ENCODE measurements at places on chromosomes 13 and 19.

GRCh38 chr13:50125304-50125553, 110.0 kb downstream of the KCNRG start:
- DNase-seq = no peak

DNA sequence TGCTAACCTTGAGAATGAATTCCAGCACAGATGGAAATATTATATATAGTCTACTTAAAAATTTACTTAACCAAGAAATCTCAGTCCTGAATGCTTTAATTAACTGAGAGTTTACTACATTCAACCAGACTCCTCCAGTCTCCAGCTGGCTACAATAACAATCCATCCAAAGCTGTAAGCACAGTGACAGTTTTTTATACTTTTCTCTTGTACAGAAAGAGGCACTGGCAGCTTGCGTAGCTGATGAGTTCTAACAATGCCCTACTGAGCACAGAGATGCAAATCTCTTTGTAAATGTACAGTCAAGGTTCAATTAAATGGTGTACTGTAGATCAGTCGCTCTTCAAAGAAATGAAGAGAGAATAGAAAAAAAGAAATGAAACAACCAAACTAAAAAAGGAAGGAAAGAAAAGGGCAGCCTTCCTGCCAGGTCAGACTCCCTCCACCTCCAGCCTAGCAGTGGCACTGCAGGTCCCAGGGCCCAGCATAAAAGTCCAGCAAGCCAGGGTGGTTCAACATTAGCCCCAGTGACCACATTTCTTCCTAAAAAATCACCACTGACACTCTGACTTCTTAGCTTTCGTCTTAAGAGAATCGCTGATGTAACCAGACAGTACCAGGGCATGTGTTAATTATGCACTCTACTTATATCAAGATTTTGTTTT, 88.4 kb downstream of the SACS start:
- DNase-seq = no peak

DNA sequence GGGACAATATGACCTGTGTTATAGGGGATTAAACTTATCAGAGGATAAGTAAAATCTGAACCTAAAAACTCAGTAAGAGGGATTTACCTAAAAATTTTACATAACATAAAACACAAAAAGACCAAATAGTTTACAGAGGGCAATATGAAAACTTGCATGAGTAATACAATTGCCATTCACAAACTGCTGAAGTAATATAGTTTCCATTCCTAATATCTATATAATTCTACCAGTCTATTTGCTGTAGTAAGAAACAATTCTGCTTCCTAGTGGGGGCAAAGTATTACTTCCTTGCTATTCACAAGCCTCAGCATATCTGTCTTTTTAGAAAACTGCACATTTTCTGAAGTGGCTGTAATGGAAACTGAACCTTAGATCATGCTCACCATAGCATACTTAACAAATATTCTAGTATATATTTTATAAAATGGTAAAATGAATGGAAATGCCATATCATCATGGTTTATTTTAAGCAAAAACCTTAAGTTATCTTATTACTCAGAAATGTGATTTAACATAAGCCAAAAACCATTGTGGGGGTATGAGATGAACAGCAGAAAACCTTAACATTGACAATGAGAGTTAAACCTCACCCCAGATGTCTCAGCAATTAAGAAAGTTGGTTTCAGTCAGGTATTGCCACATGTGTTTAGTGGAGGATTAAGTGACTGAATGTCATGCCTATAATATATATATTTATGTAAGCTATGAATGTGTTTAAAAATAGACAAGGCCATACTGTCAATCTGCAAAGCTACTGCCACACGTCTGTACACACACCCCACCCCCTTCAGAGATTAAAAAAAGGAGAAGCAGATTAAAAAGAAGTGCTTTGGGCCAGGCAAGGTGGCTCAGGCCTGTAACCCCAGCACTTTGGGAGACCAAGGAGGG, 136.8 kb downstream of the MIPEP start:
- no peak for DNase-seq

- no peak for DNase-seq
These were observed 7.9 kb downstream of the TUBA3C start for GRCh38 chr13:19173752-19174151.

- peak; percentile 12 for DNase-seq
These were observed 368.4 kb downstream of the KLF12 start for GRCh38 chr13:73765651-73766384.

DNA sequence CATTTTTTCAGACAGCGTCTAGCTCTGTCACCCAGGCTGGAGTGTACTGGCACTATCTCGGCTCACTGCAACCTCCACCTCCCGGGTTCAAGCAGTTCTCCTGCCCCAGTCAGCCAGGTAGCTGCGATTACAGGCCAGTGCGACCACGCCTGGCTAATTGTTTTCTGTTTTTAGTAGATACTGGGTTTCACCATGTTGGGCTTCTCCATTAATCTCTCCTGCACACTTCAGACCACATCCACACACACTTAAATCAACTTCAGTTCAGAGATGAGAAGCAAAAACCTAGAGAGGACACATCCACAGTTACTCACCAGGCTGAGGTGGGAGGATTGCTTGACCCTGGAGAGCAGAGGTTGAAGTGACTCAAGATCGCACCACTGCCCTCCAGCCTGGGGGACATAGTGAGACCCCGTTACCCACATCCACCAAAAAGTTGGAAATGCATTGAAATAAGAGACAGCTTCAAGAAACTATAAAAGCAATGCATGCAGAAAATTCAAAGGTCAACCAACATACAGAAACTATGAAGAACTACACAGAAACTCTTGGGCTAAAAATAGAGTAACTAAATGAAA, 42.3 kb downstream of the ZNF611 start:
- DNase-seq = no peak

DNA sequence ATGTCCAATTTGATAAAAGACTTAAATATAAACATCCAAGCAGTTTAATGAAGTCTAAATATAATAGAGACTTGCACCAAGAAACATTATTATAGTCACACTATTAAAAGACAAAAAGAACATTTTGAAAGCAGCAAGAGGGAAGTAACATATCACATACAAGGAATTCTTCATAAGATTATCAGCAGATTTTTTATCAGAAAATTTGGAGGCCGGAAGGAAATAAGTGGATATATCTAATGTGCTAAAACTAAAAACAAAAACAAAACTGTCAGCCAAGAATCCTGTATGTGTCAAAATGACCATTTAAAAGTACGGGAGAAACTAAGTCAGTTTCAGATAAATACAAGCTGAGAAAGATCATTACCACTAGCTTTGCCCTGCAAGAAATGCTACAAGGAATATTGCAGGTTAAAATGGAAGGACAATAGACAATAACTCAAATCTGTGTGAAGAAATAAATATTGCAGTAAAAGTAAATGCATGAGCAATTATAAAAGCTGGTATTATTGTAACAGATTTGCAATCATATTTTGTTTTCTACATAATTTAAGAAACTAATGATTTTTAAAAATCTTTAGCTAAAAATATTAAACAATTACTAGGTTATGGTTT, 1665.9 kb upstream of the PCDH20 start:
- no peak for DNase-seq

DNA sequence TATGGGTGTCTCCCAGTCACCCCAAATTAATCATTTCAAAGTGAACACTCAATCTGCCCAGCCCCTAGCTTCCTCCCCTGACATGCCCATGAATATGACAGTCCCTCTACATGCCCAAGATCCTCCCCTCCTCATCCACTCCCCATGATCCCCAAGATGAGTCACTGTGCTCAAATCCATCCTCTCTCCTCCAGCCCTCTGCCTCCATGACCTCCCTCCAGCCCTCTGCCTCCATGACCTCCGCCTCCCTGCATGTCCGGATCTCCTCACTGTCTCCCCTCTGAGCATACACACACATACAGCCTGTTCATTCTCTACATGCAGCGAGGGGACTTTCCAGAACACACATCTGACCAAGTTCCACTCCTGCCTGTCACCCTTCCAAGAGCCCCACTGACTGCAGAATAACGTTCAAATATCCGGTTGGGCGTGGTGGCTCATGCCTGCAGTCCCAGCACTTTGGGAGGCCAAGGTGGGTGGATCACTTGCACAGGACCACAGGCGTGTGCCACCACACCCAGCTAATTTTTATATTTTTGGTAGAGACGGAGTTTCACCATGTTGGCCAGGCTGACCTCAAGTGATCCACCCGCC, 18.4 kb upstream of the FEM1A start:
- no peak for DNase-seq

DNA sequence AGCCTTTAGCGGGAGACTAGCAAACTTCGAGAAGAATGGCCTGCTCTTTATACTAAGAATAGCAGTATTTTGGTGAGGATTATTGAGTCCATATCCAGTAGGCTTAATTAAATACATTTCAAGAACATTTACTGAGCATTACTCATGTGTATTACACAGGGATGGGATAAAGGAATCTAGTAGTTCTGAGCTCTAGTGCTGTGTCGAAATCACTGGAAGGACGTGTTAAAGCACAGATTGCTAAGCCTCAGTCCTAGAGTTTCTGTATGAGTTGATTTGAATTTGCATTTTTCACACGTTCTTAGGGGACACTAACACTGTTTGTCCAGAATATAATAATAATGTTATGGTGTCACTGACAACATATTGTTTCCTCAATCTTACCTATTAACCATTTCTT, 9.0 kb downstream of the ZNF302 start:
- no peak for DNase-seq

DNA sequence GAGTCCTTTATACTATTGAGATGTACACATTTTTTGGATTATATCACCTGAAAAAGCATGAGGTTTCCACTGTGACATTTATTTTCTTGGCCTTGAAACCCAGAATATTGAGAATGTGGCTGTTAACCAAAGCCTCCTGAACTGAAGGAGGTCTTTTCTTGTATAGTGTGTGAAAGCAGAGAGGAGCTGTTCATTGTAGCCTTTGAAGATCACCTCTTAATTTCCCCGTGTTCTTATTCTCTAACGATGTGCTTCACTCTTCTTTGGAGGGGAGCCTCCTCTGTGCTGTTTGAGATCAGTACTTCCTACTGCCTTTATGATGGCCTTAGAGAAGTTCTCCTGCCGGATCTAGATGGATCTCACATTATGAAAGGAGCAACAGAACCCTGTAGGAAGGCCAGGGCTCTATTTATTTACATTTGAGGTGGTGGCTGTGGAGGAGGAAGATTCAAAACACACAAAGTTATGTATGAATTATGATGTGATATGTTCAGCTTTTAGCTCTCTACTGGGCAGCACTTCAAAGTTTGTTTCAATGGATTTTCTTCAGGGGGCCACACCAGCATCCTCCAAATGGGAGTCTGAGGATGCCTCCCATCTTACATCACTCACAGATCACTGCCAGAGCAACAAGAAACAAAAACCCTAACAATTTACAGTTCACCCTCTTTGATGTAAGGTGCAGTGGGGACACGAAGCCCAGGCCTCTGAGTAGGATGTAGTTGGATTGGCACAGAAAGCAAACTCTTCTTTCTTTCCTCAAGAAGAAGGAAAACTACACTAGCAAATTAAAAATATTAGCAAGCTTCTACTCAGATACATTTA, 322.3 kb downstream of the DLEU7 start:
- DNase-seq = no peak

- no peak for DNase-seq
These were observed 3.7 kb downstream of the ZNF85 start for GRCh38 chr19:20926796-20927195.

DNA sequence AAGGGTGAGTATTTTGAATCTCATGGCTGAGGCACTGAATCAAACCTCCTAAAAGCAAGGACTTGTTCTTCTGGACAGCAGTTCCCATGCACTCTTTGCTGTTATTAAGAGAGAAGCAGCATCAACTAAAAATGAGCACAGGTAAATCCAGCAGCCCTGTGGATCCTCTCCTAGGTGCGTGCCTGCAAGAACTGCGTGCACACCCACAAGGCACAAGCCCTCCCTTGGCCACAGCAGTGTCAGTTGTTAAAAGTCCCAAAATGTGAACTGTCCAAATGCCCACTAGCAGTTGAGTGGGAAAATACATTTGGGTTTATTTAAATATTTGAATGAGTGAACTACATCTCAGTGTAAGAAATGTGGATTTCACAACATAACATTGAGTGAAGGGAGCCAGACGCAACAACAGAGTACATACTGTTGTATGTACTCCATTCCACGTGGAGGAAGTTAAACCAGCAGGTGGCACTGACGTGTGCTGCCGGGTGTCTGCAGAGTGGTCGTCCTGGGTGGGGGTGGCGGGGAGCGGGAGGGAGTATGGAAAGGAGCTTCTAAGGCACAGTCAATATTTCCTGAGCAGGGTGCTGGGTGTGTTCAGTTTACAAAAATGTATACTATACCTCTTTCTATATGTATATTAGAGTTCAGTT, 266.4 kb downstream of the NALCN start:
- no peak for DNase-seq

DNA sequence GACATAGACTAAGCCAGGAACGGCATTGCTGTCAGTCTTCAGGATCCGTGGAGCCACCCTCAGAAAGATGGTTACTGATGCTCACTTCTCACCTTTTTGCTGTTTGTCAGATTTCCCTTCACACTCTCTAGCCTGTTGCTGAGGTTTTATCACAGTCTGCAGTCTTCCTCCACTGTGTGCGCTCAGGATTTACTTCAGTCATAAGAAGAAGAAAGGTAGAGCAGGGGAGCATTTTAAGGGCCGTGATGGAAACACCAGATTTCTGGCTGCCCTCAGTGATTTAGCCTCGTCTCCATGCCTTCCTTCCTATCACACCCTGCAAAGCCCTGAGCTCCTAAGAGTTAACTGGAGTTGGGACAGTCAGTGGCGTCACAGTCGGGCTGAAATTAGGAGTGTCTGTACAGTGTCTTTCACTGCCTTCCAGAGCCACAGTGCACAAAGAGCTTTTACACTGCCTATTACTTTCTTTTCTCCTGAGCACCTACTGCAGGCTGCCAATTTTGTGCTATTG, 60.0 kb upstream of the GPR183 start:
- no peak for DNase-seq

GRCh38 chr13:97889803-97890202, 63.7 kb upstream of the IPO5 start:
- DNase-seq = no peak

DNA sequence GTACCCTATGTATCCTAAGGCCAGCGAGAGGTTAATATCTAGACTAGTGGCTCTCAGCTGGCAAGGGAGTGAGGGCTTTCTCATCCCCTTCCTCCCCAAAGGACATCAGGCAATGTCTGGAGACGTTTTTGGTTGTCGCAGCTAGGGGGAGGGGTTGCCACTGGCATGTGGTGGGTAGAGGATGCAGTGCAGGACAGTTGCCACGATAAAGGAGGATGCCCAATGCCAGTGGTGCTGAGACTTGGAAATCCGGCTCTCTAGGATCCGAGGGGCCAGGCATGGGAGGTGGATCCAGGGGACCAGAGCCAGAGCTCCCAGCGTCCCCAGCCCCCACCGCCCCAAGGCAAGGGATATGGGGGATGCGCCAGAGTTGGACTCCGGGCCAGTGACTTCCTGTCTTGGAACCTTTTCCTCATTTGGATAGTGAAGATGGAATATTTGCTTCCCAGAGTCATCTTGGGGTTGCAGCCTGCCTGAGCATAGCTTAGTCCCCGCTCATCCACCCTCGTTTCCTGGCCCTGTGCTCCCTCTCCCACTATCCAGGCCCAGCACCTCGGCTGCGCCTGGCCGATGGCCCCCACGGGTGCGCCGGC, 4.9 kb downstream of the SSC5D start:
- DNase-seq = no peak

- no peak for DNase-seq
These were observed 1.9 kb downstream of the TBC1D17 start for GRCh38 chr19:49879243-49879963.

All from NCI-H510A treated with DMSO at 0.1 percent for 48 hours (cell line).